Activated naive CD4-positive, alpha-beta T cell treated with anti-CD3 and anti-CD28 coated beads for 36 hours (primary cell): ENCODE measurements at places on chromosomes 2 and 18. TPM values are rescaled to one million over a fixed set of nuclear protein-coding genes. Genes with fewer than 3 reads are reported as not detected.
A peak's percentile ranks its signal among the peaks of the same experiment; 100 is the strongest.

GRCh38 chr18:60534538-60534937 is 162.0 kb upstream of the MC4R start:
- no peaks in the 10 kb centered on the region for H3K27me3 ChIP-seq
- H3K4me1 ChIP-seq: no peaks in the 10 kb centered on the region
- no peak overlapping the region for H3K4me3 ChIP-seq
- DNase-seq: no peak
- no peaks in the 10 kb centered on the region for H3K36me3 ChIP-seq

ALK gene
- total RNA-seq: not detected

RAD51AP2 gene
- not detected for total RNA-seq

DNA sequence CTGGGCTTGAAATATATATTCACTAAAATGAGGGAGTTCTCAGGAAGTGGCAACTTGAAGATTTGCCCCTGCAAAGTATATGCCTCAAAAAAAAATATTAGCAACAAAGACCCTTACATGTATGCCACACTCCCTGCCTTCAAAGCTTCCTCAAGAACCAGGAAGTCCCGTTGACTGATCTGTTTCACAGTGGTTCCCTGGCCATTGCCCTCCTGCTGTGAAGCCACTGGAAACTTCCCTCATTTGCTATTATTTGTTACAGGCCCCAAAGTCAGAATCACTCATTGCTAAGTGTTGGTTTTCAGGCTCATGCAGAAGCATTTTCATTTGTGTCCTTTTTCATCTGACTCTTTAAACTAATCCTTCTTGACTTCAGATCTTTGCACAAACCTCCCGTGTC is 421.5 kb downstream of the ZNF521 start:
- no peak for DNase-seq
- H3K27ac ChIP-seq: no peak overlapping the region
- H3K27me3 ChIP-seq: no peaks in the 10 kb centered on the region
- H3K4me3 ChIP-seq: no peak overlapping the region

EPAS1 gene
- total RNA-seq: 2.1 TPM

- H3K4me1 ChIP-seq: peaks cover 11% of the 10 kb centered on the region
- no peak overlapping the region for H3K27ac ChIP-seq
- H3K4me3 ChIP-seq: no peak overlapping the region
- peaks cover 6% of the 10 kb centered on the region for H3K36me3 ChIP-seq
- no peaks in the 10 kb centered on the region for H3K27me3 ChIP-seq
- DNase-seq: no peak
These were observed 21.9 kb upstream of the MCFD2 start for GRCh38 chr2:46937471-46937901.

- H3K4me1 ChIP-seq: no peaks in the 10 kb centered on the region
- no peak overlapping the region for H3K4me3 ChIP-seq
- peaks cover 3% of the 10 kb centered on the region for H3K27me3 ChIP-seq
- no peak overlapping the region for H3K27ac ChIP-seq
- H3K36me3 ChIP-seq: no peaks in the 10 kb centered on the region
These were observed 250.9 kb downstream of the GPD2 start for GRCh38 chr2:156687126-156687525.

DNA sequence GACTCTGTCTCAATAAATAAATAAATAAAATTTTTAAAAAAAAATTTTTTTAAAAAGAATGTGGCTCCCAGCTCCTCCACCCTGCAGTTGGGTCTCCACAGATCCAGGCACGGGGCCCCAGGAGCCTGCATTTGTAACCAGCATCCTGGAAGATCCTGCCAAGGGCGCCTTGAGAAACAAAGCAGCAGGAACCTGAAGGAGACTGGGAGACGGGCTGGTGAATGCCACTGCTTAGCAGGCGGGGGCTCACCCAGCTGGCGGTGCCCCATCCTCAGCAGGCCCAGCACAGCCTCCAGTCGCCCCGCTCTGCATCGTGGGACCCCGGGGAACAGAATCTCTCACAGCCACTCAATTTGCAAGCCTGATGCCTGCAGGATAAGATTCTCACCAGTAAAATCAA is 187.5 kb upstream of the SALL3 start:
- H3K27me3 ChIP-seq: no peaks in the 10 kb centered on the region
- H3K27ac ChIP-seq: no peak overlapping the region
- no peaks in the 10 kb centered on the region for H3K36me3 ChIP-seq
- no peak overlapping the region for H3K4me3 ChIP-seq
- H3K4me1 ChIP-seq: no peaks in the 10 kb centered on the region

GRCh38 chr18:32317651-32318050 is 127.8 kb downstream of the MEP1B start:
- H3K4me3 ChIP-seq: no peak overlapping the region
- no peaks in the 10 kb centered on the region for H3K36me3 ChIP-seq
- H3K27me3 ChIP-seq: peaks cover 6% of the 10 kb centered on the region
- H3K4me1 ChIP-seq: no peaks in the 10 kb centered on the region
- no peak for DNase-seq

- no peaks in the 10 kb centered on the region for H3K36me3 ChIP-seq
- no peaks in the 10 kb centered on the region for H3K4me1 ChIP-seq
- H3K4me3 ChIP-seq: no peak overlapping the region
- H3K27ac ChIP-seq: no peak overlapping the region
- H3K27me3 ChIP-seq: peaks cover 14% of the 10 kb centered on the region
These were observed 106.3 kb downstream of the TRIM43 start for GRCh38 chr2:95698146-95698545.

- H3K27me3 ChIP-seq: no peaks in the 10 kb centered on the region
- DNase-seq: no peak
- no peak overlapping the region for H3K27ac ChIP-seq
- no peaks in the 10 kb centered on the region for H3K36me3 ChIP-seq
- H3K4me3 ChIP-seq: no peak overlapping the region
- no peaks in the 10 kb centered on the region for H3K4me1 ChIP-seq
These were observed 33.5 kb downstream of the KLHL29 start for GRCh38 chr2:23418461-23418911.

- H3K27ac ChIP-seq: no peak overlapping the region
- H3K27me3 ChIP-seq: peaks cover 4% of the 10 kb centered on the region
- DNase-seq: no peak
These were observed 59.1 kb upstream of the PAX3 start for GRCh38 chr2:222357930-222358329.

TSPYL6 gene
- total RNA-seq: not detected

GRCh38 chr2:30272761-30273573 is 41.6 kb downstream of the LBH start:
- H3K4me1 ChIP-seq: peaks cover 80% of the 10 kb centered on the region
- no peaks in the 10 kb centered on the region for H3K36me3 ChIP-seq
- H3K4me3 ChIP-seq: no peak overlapping the region
- DNase-seq: peak; percentile 60
- H3K27me3 ChIP-seq: no peaks in the 10 kb centered on the region
- peak overlapping the region; percentile 68 for H3K27ac ChIP-seq

DNA sequence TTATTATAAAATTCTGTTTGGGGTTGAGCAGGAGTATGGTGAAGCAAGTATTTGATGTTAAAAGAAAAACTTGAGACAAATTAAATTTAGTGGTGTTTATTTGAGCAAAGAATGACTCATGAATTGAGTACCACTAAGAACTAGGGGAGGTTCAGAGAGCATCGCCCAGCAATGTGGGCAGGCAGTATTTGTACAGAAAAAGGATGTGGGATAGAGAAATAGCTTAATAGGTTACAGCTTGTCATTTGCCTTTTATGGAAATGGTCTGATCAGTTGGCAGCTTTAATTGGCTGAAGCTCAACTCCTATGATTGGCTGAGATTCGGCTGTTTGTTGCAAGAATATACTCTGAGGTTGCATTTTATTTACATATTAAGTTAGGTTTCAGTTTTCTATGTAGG is 68.2 kb downstream of the LRATD1 start:
- no peaks in the 10 kb centered on the region for H3K4me1 ChIP-seq
- no peak for DNase-seq
- no peak overlapping the region for H3K4me3 ChIP-seq
- no peak overlapping the region for H3K27ac ChIP-seq
- no peaks in the 10 kb centered on the region for H3K27me3 ChIP-seq

ZSWIM2 gene
- not detected for total RNA-seq

GRCh38 chr18:51017140-51017879 is 12.7 kb upstream of the SMAD4 start:
- H3K27me3 ChIP-seq: no peaks in the 10 kb centered on the region
- no peak for DNase-seq
- H3K27ac ChIP-seq: no peak overlapping the region
- H3K36me3 ChIP-seq: peaks cover 2% of the 10 kb centered on the region

DNA sequence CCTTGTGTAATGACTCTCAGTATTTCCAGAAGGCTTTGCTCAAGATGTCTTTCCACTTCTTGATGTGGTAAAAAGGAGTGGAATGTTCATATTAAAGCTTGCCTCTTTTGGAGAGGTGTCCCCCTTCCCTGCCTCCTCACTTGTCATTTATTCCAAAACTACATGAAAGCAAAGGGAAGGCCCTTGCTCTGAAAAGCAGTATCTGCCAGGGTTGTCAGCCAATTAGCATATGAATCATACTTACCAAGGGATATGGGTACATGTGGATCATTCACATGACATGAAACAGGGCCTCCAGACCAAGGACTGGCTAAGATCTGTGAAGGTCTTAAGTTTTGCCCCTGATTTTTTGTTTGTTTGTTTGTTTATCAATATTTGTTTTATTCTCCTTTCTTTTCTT is 31.3 kb downstream of the ANXA4 start:
- H3K4me3 ChIP-seq: no peak overlapping the region
- no peaks in the 10 kb centered on the region for H3K27me3 ChIP-seq
- H3K27ac ChIP-seq: no peak overlapping the region
- H3K36me3 ChIP-seq: no peaks in the 10 kb centered on the region
- peak; percentile 34 for DNase-seq

GRCh38 chr2:126761981-126762878 is 106.3 kb downstream of the GYPC start:
- peak overlapping the region; percentile 68 for H3K27ac ChIP-seq
- peak; percentile 58 for DNase-seq
- H3K4me1 ChIP-seq: peaks cover 45% of the 10 kb centered on the region
- H3K4me3 ChIP-seq: no peak overlapping the region
- no peaks in the 10 kb centered on the region for H3K36me3 ChIP-seq

GRCh38 chr18:3321133-3321812 is 59.3 kb downstream of the MYL12B start:
- no peaks in the 10 kb centered on the region for H3K27me3 ChIP-seq
- H3K36me3 ChIP-seq: no peaks in the 10 kb centered on the region
- no peak overlapping the region for H3K4me3 ChIP-seq
- H3K27ac ChIP-seq: no peak overlapping the region
- DNase-seq: no peak
